ENCODE measurements at places on chromosomes 1 and 21.
A peak's percentile ranks its signal among the peaks of the same experiment; 100 is the strongest.

DNA sequence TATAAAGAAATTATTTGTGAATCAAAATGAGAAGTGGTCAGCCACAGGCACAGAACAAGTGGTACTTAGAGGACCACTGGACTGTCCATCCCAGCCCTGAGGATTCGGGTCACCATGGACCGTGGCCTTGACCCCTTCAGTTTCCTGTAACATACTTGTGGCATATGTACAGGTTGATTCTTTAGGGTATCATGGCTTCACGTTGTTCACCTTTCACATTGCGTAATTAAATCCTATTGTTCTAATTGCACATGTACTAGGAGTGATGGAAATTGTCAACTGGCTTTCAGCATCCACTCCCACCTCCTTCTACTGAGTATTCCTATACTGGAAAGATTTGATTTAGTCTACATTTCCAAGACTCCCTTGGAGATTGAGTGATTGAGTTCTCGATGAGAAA, 148.3 kb upstream of the GJB5 start:
- no peak for DNase-seq

DNA sequence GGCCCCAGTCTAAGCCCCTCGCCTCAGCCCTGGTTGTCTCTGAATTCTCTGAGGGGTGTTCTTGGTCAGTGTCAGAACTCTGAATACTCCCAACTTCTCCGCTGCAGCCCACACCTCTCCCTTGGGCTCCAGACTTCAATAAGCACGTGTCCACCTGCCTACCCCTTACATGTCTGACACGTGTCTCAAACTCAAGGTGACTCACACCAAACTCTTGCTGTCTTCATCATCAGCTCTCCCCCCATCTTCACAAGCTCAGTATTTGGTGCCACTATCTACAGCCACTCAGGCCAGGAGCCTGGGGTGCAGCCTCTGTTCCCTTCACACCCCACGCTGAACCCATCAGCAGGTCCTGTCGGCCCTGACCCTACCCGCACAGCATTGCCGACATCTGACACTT, 18.8 kb upstream of the UBXN10 start:
- no peak for DNase-seq

GRCh38 chr1:150180474-150180873, 30.8 kb downstream of the PLEKHO1 start:
- DNase-seq = no peak

DNA sequence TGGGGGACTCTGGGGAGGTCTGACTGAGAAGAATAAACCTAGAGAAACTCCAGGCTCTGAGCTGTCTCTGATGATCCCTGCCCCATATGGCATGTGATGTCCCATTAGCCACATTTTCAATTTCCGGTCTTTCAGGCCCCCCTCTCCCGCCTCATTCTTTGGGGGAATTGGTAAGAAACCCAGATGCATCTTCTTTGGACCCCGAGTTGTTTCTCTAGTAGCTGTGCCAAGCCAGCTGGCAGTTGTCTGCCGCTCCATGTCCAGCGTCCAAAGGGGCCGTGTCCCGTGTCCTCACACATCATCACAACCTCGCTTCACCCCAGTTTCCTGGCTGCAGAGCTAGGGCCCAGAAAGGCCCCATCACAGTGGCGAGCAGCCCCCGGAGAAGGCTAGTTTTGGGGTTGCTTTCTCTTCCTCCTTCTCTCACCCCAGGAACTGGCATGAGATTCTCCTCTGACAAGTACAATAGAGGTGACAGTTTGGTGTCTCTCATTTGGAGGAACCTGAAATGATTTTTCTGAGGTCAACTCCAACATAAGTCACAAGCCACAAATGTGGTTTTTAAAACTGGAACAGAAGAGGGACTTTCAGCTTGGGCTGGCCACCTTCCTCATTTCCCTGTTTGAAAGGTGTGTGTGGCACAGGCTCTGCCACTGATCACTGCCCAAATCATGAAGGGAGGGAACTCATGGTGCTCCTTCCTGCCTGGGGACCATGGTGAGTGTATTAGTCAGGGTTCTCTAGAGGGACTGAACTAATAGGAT, 6.4 kb upstream of the GPR157 start:
- DNase-seq = no peak

DNA sequence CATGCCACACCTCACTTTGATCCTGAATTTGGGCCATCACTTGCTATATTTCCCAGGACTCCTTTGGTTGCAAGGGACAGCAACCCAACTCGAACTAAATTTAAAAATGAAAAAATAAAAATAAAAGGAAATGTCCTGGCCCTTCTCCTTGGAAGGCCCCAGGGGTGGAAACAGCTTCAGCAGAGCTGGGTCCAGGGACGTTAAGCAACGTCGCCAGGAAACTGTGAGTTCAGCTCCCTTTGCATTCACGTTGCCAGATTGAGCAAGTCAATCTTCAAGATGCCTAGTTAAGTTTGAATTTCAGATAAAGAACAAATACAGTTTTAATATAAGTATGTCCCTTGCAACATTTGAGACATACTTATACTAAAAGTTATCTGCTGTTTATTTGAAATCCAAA, 14.6 kb upstream of the SPSB1 start:
- DNase-seq = no peak

DNA sequence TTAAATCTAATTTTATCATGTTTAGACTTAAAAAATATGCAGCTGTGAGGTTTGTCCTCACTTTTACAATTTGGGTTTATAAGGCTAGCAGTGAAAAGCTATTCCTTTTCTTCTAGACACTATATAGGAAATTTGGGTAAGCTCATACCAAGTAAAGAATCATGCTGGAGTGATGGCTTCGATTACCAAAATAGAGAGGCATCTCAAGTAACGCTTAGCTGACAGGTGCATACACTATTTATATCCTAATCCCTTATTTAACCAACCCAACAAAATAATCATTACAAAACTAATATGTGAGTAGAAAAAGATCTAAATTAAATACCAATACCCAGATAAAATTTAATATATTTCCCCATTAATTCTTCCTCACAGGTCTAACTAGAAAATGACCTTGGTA, 193.2 kb downstream of the LHX8 start:
- DNase-seq = no peak

DNA sequence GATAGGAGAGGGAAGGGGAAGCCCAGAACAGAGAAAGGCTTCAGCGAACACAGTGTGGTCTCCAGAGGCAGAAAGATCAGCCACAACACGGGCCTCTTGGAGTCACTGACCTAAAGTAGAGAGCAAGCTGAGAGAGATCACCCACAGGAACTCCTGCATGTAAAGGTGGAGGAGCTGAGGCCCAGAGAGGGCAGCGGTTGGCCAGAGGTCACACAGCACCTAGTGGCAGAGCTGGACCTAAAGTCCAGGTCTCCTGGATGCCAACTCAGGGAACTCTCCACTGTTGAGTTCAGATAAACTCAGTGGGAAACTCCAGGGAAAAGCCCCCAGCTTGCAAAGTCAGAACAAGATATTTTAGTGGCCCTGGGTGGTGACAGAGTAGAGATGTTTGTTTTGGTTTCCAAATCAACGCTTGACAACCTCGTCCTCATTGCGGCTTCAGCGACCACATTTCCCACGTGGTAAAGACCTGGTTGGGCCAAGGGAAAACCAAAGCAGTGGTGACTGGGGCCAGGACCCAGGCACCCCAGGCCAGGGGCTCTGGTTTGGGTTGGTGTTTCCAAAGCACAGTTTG, 4.6 kb downstream of the IFFO2 start:
- peak; percentile 59 for DNase-seq
